ENCODE measurements at places on chromosomes 6 and 20. TPM values are rescaled to one million over a fixed set of nuclear protein-coding genes. Genes with fewer than 3 reads are reported as not detected.

DNA sequence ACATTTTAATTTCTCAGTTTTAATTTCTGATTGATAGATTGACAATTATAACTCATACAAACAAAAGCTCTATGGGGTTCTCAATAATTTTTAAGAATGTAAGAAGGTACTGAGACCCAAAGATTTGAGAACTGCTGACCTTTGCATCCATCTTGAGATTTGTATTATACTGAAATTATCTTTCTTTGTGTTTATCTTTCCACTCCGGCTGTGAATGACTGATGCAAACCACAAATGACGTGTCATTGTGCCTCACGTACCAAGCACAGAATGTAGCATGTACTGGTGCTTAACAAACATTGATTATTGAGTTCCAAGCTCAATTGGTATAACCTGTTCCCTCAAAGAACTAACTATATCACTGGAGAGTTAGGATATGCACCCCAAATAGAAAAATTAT is 152.1 kb upstream of the SMLR1 start:
- no peak for DNase-seq

DNA sequence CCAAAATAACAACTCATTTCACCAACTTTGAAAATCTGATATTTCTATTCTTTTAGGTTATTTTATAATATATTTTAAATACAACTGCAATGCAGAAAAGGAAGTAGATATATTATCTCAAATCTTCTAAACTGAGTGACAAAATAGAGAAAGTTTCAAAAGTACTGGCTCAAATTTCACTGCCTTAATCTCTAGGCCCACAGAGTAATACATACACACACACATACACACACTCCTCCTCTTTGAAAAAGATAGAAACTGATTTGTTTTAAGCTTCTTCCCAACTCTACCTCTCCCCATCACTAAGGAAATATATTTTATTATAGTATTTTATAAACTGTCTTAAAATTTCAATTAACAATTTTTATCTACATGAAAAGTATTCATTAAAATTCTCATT is 36.2 kb downstream of the ARHGAP18 start:
- no peak for DNase-seq

DNA sequence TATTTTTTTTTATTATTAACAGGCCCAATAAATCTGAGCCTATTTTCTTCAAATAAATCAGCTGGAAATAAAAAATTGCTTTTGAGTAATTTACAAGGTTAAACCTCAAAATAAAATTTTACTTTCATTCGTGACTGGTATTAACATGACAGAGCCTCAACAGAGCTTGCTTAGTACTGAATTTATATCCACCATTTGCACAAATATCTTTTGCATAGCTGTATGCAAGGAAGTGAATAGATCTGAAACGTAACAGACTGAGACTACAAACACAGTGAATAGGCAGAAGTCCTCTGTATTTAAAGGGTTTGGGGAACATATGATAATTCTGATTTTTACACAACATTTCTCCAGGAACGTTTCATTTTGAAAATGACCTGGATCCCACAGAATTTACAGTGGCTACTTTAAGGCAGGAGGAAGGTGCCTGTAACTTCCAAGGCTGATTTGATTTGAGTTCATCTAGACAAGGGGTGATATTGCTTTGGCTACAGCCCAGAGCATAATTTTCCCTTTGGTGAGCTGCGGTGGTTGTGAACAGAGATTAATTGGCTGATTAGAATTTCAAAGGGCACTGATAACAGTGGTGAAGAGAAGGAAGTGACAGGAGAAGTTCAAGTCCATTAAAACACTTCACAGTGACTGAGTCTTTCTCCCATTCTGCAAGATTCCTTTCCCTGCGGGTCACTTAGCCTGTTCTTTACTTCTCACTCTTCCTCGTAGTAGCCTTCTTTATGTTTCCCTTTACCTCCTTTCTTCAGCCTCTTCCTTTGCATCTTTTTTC is 121.2 kb upstream of the SASH1 start:
- no peak for DNase-seq

- DNase-seq, result no peak
Measured at GRCh38 chr6:129981598-129981997, 36.8 kb upstream of the L3MBTL3 start.

DNA sequence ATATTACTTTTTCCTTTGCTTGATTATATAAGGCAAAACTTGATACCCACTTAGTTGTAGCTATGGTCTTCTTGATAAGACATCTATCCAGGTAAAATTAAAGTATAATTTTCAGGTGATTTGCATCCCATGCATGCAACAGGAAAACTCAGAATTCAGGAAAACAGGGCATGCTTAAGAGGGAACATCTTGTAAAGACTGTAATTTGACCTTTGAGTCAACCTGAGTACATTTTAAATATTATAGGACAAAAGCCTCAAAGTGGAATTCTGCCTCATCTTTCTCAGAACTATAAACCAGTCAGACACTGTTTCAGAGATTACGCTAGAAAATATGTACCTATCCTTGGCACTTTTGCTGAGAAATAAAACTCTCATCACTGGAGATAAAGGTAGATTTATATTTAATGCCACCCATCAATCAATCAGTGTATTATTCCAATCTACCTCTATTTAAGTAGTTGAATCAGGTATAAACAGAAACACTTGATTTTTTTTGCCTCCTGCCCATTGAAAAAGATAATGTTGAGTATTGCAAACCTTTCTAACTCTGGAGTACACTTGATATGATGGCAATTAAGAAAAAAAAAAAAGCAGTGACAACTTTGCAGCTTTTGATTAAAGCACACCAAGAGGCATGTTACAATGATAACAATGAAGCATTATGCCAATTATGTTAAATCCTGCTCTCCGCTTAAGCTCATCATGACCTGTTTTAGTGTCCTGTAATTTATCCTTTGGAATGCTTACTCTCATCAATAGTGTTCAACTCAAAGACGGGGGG is 2.8 kb downstream of the CITED2 start:
- DNase-seq, result no peak

Gene BEND6
- 6.0 TPM for polyA plus RNA-seq

DNA sequence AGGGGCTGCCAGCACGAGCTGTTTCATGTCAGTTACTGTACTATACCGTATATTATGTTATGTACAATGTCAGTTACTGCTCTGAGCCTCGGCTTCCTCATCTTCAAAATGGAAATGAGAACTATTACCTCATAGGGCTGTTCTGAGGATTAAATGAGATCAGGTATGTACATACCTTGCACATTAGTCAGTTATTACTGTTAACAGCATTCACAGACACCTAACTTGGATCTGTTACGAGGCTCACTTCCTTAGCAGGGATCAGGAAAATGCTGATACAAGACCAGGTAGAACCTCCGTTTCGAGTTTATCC is 69.7 kb upstream of the TBC1D7 start:
- no peak for DNase-seq

Gene SAMD10
- polyA plus RNA-seq, result 6.6 TPM

GRCh38 chr6:142842418-142843261 is 102.3 kb downstream of the HIVEP2 start:
- DNase-seq, result no peak

GRCh38 chr6:156533872-156534524 is 243.2 kb upstream of the ARID1B start:
- no peak for DNase-seq

Gene KIF16B
- 24.9 TPM for polyA plus RNA-seq

Gene TRAPPC3L
- polyA plus RNA-seq, result 0.50 TPM

Gene RBPJL
- not detected for polyA plus RNA-seq

Gene MTRF1L
- 28.5 TPM for polyA plus RNA-seq

Measured in right renal cortex interstitium (tissue), 3 donors.